ENCODE measurements at places on chromosomes 2 and 18.

GRCh38 chr2:74223941-74224770 lies 25.7 kb downstream of the MTHFD2 start:
- no peak for DNase-seq

DNA sequence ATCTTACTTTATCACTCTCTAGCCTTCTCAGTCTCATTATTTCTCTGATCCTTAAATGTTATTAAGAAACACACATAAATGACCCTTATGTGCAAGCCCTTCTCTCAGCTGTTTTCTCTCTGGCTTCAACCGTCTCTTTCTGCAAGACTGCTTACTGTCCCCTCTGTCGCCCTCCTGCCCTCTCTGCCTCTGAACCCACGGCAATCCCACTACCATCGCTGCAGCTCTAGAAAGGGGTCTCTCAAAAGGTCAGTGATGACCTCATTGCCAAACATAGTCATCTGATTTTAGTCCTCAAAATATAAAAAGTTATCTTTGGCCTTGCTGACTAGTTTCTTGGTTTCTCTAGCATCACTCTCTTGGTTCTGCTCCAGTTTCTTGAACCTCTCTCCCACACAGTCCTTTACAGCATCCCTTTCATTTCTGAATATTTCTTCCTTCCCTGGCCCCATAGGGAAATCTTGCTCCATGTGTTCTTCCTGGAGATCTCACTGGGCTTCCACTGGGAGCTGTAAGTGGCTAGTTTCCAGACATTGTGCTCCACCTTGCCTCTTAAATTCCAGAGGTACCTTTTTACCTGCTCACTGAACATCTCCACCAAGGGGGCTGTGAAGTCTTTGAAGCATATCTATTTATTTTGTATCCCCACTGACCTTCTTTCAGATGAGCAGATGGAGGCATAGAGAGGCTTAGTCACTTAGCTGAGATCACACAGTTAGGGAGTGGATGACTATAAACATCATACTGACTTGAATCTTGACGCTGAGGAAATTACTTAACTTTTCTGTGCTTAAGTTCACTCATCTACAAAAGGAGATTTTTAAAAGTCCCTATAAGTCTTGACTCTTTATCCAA lies 96.2 kb downstream of the PDE1A start:
- no peak for DNase-seq

DNA sequence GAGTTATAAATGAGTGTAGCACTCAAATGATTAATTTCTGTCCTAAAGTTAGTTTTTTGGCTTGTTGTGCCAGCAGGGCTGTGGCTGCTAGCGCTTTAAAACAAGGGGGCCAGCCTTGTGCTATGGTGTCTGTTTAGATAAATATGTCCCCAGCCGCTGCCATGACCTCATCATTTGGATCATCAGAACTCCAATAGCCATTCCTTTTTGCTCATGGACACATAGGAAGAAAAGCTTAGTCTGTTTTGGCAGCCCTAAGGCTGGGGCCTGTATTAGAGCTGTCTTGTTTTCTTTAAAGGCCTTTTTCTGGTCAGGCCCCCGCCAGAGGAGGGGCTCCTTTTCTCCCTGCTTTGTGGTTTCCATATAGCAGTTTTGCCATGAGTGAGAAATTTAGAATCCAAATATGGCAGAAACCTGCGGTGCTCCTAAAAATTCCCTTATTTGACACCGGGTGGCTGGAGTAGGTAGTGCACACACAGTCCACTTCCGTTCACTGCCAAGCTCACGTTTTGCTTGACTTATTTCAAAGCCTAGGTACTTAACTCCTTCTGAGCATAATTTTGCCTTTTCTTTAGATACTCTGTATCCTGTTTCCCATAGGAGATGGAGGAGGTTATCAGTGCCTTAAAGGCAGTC lies 60.4 kb upstream of the SLC35G4 start:
- no peak for DNase-seq

- DNase-seq, result no peak
These were observed 198.2 kb downstream of the ADCYAP1 start for GRCh38 chr18:1102848-1103247.

DNA sequence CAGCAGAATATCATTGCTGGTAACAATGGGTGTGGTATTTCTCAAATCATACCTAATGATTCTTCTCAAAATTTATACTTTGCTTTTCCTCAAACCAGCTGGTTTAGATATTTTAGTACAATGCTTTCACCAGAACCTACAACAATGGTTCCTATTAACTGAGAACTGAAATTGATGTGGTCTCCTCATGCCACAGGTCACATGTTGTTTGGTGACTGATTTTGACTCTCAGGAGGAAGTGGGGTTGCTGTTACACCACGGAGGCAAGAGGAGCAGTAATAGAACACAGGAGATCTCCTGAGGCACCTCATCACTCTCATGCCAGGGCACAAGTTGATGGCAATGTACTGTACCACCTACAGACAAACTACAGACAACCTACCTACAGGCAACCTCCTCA lies 3.0 kb upstream of the CEP68 start:
- no peak for DNase-seq

GRCh38 chr2:45627911-45628310 lies 16.8 kb upstream of the SRBD1 start:
- no peak for DNase-seq

- no peak for DNase-seq
These were observed 1.0 kb upstream of the HDAC4 start for GRCh38 chr2:239401881-239402233.

- no peak for DNase-seq
These were observed 95.9 kb upstream of the SPTBN1 start for GRCh38 chr2:54360055-54360792.

DNA sequence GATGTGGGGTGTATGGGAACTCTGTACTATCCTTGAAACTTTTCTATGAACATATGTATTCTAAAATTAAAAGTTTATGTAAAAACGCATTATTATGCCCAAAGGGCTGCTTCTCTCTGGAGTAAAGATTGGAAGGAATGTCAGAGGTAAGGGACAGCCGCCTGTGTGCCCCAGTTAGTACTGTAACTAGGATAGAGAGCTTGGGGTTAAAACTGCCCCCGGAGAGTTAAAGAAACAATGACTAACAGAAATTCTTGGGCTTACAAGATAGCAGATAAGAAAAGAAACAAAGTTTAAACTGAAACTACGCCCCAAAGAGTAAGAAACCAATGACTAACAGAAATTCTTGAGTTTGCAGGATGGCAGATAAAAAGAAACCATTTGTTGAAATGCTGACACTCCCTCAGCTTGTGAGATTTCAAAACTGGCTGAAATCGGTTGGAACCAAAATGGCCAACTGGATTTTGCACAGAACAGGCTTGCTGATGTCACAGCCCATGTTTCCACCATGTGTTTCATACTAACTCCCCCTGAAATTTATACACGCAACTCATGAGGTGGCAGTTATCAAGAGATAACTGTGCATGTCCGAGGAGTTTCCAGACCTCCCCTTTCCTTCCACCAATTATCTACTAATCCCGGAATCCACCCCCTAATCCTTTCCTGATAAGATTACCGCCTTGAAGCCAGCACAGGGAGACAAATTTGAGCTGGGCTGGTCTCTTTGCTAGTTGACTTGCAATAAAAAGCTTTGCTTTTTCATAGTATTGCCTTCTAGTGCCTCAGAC lies 8.7 kb upstream of the TXNDC2 start:
- DNase-seq, result no peak

DNA sequence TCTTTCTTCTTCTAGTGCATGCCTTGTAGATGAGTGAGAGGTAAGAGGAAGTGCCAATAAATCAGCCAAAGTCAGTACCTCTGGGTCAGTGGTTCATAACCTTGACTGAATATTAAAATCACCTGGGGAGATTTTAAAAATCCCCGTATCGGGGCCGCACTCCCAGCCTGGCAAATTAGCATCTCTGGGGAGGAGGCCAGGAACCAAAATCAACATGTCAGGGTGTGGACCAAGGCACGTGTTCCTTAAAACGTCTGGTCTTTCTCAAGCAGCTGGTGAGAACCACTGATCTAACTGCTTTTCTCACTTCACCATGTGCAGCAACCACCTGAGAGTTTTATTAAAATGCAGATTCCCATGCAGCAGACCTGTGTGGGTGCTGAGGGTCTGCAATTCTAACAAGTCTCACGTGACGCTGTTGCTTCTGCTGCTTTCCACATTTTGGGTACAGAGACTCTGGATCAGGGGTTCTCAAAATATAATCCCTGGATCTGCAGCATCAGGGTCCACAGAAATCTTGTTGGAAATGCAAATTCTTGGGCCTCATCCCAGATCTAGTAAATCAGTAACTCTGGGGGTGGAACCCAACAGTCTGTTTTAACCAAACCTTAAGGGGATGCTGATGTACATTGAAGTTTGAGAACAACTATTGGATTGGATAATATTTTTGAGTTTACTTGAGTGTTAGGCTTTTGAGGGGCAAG lies 49.5 kb downstream of the CHST9 start:
- no peak for DNase-seq

GRCh38 chr2:140392824-140393223 lies 1612.6 kb upstream of the NXPH2 start:
- DNase-seq, result no peak

DNA sequence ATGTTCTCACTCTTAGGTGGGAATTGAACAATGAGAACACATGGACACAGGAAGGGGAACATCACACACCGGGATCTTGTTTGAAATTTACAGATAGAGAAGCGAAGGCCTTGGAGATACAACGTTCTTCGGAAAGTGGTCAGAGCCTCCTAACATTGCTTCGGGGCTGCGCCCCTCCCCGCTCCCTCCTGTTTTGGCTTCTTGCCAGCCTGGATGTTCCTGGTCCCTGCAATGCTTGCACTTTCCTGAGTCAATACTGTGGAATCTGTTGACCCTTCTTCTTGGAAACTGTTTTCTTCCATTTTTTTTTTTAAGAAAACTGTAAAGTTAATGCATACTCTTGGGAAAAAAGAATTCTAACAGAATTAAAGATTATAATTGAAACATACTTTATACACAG lies 360.8 kb downstream of the SOCS6 start:
- no peak for DNase-seq

- DNase-seq, result peak; percentile 13
These were observed 909 bp downstream of the TGFA start for GRCh38 chr2:70552501-70553333.

DNA sequence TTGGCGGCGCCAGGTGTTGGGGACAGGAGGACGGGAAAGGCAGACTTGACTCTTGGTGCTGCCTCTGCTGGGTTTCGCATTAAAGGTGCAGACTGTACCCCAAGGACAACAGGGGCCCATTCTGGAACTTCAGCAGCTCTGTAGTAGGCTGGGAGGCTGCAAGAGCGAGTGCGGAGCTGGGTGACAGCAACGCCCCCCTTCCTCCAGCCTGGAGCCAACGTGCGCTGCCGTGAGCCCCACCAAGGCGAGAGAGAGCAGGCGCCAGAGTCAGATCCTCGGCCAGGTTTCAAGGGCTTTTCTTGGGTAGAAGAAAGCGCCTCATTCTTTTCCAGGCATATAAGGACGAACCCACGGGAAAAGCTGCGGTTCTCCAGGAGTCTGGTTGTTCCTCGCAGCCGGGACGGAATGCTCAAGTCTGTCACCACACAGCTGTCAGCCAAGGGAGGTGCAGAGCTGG lies 1.9 kb downstream of the DOK6 start:
- DNase-seq, result no peak

All from activated naive CD4-positive, alpha-beta T cell treated with anti-CD3 and anti-CD28 coated beads, Interleukin-2, amount 50 U/mL, for 72 hours (primary cell).